Spinal cord (tissue), 10 donors: ENCODE measurements at places on chromosomes 2 and 18.

DNA sequence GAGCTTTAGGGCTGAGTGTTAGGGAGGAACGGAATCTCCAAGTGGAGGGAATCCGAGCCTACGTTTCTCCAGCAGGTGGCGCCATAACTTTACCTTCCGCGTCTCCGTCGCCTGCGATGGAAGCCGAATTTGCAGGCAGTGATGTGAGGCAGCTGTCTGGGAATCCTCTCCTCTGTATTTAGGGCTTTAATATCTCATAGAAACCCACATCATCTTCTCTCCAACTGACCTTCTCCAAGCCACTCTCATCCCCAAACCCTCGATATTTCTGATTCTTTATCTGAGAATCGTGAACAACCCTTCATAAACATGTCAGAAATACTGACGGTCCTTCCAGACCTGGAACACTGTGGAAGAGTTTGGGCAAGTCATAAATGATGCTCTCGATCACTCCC is 27.5 kb downstream of the SIX2 start:
- H3K4me1 ChIP-seq = no peaks in the 10 kb centered on the region
- no peaks in the 10 kb centered on the region for H3K36me3 ChIP-seq

DNA sequence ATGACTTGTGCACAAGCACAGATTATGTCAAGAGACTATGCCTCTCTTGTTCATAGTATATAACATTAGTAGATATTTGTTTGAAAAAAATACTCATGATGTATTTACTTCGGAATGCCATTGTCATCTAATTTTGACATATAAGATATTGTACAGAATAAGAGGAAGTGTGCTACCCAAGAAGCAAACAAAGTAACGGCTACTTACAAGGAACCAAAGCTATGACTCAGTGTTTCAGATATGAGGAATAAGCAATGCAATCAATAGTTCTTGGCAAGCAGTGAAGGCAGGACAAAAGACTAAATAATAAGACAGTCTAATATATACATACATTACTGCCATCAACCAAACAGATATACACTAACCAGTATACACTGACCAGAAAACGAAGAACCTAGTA is 256.3 kb downstream of the CCDC178 start:
- H3K36me3 ChIP-seq = no peaks in the 10 kb centered on the region
- no peaks in the 10 kb centered on the region for H3K4me1 ChIP-seq
- no peak overlapping the region for H3K27ac ChIP-seq
- no peak overlapping the region for H3K4me3 ChIP-seq

DNA sequence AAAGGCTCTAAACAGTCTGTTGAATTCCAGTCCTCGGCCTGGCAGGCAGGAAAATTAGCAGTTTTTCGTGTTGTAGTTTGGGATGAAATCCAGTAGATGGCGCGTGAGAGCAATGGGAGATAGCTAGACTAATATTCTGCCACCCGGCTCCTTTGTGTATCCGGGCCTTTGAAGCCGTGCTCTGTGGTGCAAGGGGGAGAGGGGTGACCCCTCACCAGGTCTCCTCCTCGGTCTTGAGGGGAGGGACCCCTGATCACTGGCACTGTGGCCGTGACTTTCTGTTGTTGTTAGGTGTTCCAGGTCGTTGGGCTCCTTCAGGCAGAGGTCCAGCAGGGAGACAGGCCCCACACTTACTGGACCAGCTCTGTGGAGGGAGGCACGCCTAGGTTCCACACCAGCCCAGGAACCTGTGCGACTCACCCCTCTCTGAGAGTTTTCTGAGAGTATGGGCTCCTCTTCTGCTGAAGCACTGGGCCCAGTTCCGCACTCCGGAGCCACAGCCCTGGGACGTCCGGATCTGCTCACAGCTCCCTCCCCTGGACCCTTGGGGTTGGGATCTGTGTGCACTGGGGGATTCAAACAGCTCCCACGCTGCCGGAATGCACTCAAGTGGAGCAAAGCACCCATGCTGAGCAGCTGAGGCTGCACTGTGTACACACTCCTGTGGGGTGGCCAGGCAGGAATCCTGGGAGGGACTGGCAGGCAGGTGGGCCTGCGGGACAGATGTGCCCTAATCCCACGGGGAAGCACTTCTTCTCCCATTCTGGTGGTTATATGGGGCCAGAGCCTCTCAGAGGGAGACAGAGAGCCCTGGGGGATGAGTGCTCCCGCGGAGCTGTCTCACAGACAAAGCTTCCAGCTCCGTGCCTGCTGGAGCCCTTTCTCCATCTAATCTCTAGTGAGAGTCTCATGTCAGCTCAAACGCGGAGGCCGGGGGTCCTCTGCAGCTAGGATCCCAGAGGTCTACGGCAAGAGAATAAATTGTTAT is 8.8 kb downstream of the GKN2 start:
- H3K27me3 ChIP-seq = no peaks in the 10 kb centered on the region
- H3K4me3 ChIP-seq = no peak overlapping the region
- H3K4me1 ChIP-seq = peaks cover 8% of the 10 kb centered on the region
- peak; percentile 91 for DNase-seq
- no peak overlapping the region for H3K27ac ChIP-seq

DNA sequence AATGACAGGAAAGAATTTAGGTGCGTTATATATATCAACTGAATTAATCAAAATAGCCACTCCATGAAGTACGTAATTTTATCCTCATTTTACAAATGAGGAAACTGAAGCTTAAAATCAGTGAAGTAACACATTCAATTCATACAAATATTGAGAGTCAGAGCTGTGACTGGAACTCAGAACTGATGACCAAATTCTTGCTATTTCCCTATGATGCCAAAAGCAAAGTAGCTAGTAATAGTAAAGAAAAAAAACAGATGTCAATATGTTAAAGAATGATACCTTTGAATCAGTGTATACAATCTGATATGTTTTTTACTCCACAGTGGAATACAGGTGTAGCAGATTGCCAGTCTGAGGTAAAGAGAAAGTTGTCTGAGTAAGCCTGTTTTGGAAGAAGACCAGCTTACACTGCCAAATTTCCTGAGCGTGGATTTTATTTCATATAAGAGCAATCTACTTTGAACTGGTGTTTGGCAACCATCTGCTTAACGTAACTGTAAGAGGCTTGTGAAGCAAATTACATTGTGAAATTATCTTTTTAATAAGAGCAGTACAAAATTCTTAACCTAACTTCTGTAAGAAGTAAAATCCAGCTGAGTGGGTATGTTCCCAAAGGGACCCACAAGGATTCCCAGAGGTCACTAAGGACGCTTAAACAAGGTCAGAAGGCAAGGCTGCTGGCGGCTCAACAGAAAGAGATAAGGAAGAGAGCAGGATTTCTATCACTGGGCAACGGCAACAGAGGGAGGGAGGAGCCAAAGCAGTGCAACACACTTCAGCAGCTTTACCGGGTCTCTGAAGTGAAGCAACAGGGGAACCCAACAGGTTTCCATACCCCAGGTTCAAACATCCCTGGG is 85.6 kb downstream of the IKZF2 start:
- peak; percentile 16 for DNase-seq
- H3K4me3 ChIP-seq = no peak overlapping the region
- H3K36me3 ChIP-seq = no peaks in the 10 kb centered on the region
- no peaks in the 10 kb centered on the region for H3K27me3 ChIP-seq

DNA sequence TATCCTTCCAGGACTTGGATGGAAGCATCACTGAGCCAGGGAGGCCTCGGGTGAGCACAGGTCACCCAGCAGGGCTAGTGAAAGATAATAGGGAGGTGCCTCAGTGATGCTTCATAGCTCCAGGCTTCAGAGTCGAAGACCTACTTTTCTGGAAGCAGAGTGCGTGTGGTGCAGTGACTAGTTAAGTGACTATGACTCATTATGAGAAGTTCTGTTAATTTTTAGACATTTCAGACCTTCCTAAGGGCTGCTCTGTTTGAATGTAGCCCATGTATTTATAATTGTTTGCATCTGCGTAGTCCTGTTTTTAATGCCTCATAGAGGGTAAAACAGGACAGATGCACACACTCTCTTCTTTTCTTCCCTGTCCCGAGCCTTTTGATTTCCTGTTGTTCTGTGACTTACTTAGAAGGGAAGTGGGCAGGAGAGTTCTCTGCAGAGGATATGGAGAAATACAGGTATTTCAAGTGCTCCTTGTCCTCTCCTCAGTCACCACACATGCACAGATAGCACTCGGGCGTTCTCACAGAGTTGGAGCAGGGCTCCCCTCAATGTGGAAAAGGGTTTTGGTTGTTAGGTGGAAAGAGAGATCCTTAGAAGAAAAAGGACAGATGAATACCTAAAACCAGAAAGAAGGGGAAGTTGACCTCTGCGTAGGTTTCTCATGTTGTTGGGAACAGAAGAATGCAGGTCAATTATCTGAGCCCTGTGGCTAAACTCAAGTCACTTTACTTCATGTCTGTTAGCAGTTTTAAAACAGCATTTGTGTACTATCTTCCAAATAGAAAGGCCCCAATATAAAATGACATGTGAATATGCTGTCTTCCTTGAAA is 34.7 kb downstream of the RALB start:
- DNase-seq = no peak
- no peak overlapping the region for H3K27ac ChIP-seq
- no peak overlapping the region for H3K4me3 ChIP-seq
- peaks cover 7% of the 10 kb centered on the region for H3K36me3 ChIP-seq
- peaks cover 4% of the 10 kb centered on the region for H3K4me1 ChIP-seq

- DNase-seq = no peak
- no peak overlapping the region for H3K27ac ChIP-seq
- peaks cover 13% of the 10 kb centered on the region for H3K36me3 ChIP-seq
- peaks cover 30% of the 10 kb centered on the region for H3K4me1 ChIP-seq
- H3K27me3 ChIP-seq = no peaks in the 10 kb centered on the region
- H3K4me3 ChIP-seq = no peak overlapping the region
Measured at GRCh38 chr2:105782123-105782522, 37.4 kb downstream of the NCK2 start.

GRCh38 chr18:49953391-49953790 is 140.1 kb upstream of the ACAA2 start:
- no peaks in the 10 kb centered on the region for H3K4me1 ChIP-seq
- peaks cover 4% of the 10 kb centered on the region for H3K27me3 ChIP-seq
- H3K4me3 ChIP-seq = no peak overlapping the region
- H3K36me3 ChIP-seq = no peaks in the 10 kb centered on the region
- no peak for DNase-seq
- no peak overlapping the region for H3K27ac ChIP-seq

DNA sequence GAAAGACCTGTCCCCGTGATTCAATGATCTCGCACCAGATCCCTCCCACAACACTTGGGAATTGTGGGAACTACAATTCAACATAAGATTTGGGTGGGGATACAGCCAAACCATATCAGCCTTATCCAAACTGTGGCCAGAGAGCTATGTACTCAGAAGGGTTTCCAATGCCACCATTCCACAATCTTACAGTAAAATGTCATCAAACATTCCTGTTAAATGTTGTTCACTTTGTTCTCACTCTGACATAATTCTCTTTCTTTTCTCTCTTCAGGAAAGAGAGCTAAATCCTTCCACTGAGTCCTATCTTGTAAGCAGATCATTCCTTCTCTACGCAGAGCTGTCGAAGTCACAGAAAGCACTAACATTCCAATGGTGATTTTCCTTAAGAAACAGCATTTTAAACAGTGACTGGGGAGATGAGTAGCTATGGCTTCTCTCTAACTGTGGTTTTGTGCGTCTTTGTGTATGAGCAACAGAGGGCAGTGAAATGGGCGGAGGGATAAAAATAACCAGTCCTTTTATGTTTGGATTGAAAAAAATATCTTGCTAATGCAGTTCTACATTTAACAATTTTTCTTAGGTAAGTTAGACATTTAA is 684.7 kb downstream of the EPHA4 start:
- no peak overlapping the region for H3K27ac ChIP-seq
- DNase-seq = no peak
- no peaks in the 10 kb centered on the region for H3K4me1 ChIP-seq
- H3K4me3 ChIP-seq = no peak overlapping the region
- H3K27me3 ChIP-seq = no peaks in the 10 kb centered on the region

DNA sequence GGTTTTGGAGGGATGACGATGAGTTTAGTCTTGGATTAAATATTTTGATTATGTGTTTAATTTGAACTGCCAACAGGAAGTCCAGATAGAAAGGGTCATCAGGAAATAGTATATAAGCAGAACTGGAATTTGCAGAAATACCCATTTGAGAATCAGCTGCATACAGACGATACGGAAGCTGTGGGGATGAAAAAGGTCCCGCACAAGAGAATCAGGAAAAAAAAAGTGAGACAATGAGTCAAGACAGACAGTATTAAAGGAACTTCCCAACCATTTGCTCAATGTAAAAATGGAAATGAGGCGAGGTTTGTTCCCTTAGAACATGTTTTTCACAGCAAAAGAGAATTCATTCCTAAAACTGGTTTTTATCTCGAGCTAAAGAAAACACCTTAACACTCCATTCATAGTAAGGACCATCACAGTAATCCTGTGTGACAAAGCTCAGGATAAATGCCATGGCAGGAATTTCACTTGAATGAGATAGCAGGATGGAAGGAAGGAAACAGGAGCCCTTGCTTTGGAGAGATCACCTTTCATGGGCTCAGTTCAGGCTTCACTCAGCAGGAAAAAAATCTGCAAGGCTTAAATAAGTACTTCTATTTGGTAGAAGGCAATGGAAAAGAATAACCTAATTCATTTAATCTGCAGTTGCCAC is 29.3 kb downstream of the BCL2 start:
- no peaks in the 10 kb centered on the region for H3K27me3 ChIP-seq
- no peak for DNase-seq

DNA sequence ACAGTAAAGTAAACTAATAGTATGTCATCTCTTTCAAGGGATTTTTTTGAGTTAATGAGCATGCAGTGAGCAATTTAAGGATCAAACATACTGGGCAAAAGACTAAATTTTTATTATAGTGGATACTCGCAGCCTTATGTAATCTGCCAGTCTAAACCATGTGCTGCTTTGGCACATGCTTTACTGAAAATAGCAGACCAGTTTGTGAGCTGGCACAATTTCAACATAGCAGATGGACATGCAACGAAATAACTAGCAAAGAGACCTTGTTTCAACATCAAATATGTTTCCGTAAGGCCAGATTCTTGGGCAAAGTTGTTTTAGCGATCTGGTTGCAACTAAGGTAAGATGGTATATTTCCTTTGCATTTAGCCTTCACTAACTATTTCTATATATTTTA is 807.3 kb downstream of the NR4A2 start:
- H3K4me1 ChIP-seq = no peaks in the 10 kb centered on the region
- H3K4me3 ChIP-seq = no peak overlapping the region
- H3K27ac ChIP-seq = no peak overlapping the region
- H3K36me3 ChIP-seq = no peaks in the 10 kb centered on the region
- no peak for DNase-seq

- H3K4me3 ChIP-seq = no peak overlapping the region
- H3K4me1 ChIP-seq = no peaks in the 10 kb centered on the region
- no peak for DNase-seq
- H3K27me3 ChIP-seq = no peaks in the 10 kb centered on the region
- no peaks in the 10 kb centered on the region for H3K36me3 ChIP-seq
- H3K27ac ChIP-seq = no peak overlapping the region
Measured at GRCh38 chr18:11020161-11020853, 129.1 kb downstream of the PIEZO2 start.

DNA sequence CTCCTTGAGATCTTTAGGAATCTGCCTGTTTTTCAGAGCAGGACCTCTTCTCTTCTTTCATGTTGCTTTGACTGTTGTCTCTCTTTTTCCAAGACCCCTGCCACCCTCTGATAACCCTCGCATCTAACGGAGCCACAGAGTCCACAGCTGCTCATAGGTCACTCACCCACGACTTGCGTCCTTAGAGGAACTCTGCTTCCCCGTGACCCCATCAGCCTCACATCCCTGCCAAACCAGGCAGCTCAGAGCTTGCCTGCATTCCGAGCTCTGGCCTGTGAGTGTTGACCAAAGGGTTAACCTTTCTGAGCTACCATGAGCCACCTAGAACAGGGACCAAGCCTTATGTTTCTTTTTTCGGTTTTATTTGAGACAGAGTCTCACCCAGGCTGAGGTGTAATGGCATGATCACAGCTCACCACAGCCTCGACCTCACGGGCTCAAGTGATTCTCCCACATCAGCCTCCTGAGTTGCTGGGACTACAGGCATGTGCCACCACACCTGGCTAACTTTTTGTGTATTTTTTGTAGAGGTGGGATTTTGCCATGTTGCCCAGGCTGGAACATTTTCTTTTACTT is 36.4 kb downstream of the CABLES1 start:
- H3K4me3 ChIP-seq = no peak overlapping the region
- no peaks in the 10 kb centered on the region for H3K27me3 ChIP-seq
- no peaks in the 10 kb centered on the region for H3K36me3 ChIP-seq
- H3K4me1 ChIP-seq = peaks cover 3% of the 10 kb centered on the region
